Coronary artery (tissue), 2 donors: ENCODE measurements at places on chromosomes 1 and 21.

GRCh38 chr21:15343066-15343465, 278.3 kb upstream of the NRIP1 start:
- no peak for DNase-seq

GRCh38 chr1:26582053-26582835, 52.7 kb downstream of the RPS6KA1 start:
- no peak for DNase-seq

DNA sequence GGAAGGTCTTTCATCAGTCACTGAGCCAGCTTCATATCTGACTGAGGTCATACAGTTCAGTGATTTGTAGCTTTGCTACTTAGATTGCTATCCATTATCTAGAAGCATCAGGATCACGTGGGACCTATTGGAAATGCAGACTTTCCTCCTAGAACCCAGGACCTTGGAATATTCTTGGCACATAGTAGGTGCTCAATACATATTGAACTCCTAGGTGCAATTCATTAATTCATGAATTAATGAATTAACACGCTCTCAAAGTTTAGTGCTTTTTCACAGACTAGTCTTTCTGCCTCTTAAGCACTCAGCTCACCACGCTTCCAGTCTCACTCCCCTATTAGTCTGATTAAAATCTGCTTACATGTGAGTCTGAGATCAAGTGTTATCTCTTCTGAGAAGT, 12.1 kb downstream of the METTL18 start:
- no peak for DNase-seq

DNA sequence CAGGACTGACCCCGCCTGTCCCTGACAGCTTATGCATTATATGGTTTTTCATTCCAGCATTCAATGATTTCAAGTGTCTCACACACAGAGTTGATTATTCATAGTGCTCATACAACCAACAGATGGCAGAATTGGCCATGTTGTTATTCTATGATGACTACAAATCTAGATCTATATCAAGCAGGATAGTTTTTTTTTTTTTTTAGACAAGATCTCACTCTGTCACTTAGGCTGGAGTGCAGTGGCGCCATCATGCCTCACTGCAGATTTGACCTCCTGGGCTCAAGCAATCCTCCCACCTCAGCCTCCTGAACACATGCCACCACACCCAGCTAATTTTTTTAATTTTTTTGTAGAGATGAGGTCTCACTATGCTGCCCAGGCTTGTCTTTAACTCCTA, 40.1 kb upstream of the LRRC8D start:
- no peak for DNase-seq

DNA sequence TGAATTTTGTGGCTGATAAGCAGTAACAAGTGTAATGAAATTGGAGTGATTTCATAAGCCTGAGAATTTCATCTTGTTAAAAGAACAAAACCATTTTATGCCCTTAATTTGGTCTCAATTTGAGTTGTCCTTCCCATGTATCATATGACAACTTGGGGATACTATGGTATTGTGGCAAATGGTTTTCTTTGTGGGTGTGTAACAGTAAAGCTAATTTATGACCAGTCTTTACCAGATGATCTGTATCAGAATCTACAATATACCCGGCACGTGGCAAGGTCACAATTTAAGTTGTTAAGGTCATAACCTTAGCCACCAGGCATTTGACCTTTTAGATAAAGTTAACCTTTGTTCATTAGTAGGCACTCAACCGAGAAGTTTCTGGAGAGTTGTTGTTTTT, 9.1 kb downstream of the NFIA start:
- no peak for DNase-seq

DNA sequence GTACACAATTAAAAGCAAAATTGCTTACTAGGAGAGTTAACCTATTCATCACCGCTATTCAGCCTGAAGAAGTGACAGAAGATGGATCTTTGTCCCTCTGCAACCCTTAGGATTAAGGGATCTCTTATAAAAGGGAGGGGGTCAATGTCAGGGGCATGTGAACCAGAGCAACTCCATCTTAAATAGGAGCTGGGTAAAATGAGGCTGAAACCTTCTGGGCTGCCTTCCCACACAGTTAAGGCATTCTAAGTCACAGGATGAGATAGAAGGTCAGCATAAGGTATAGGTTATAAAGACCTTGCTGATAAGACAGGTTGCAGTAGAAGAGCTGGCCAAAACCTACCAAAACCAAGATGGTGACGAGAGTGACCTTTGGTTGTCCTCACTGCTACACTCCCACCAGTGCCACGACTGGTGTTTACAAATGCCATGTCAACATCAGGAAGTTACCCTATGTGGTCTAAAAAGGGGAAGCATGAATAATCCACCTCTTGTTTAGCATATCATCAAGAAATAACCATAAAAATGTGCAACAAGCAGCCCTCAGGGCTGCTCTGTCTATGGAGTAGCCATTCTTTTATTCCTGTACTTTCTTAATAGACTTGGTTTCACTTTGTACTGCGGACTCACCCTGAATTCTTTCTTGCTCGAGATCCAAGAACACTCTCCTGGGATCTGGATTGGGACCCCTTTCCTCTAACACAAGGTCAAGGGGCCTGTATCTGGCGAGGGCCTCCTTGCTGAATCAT, 35.3 kb upstream of the NEK2 start:
- no peak for DNase-seq

GRCh38 chr21:45322960-45323461, 35.3 kb upstream of the POFUT2 start:
- peak; percentile 93 for DNase-seq

DNA sequence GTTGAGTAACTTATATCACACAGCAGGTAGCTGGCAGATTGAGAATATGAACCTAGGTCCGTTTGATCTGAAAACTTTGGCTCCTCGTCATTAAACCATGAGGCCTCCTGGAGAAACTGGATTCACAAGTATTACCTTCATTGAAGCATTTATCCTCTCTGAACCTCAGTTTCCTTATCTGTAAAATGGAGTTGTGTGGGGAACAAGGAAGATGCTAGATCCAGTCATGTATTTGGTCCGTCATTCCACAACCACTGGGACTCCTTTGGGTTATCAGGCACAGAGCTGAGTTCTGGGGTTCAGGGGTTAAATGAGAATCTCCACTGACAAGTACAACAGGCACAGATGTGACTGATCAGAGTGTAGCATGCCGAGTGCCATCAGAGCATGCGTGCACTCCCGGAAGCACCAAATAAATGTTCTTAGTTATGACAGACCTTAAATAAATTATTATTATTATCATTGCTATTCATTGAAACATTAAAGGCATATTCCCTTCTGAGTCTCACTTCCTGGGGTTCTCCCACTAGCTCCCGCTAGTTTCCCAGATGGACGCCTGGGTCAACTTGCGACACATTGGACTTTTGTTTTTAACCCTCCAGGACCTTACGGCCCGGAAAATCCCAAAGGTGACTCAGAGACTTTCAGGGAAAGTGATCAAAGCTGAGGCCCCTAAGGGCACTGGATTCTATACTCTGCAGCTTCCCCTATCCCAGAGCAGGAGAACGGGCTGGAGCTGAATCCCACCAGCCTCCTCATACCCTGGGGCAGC, 130.6 kb downstream of the PLPP3 start:
- no peak for DNase-seq

DNA sequence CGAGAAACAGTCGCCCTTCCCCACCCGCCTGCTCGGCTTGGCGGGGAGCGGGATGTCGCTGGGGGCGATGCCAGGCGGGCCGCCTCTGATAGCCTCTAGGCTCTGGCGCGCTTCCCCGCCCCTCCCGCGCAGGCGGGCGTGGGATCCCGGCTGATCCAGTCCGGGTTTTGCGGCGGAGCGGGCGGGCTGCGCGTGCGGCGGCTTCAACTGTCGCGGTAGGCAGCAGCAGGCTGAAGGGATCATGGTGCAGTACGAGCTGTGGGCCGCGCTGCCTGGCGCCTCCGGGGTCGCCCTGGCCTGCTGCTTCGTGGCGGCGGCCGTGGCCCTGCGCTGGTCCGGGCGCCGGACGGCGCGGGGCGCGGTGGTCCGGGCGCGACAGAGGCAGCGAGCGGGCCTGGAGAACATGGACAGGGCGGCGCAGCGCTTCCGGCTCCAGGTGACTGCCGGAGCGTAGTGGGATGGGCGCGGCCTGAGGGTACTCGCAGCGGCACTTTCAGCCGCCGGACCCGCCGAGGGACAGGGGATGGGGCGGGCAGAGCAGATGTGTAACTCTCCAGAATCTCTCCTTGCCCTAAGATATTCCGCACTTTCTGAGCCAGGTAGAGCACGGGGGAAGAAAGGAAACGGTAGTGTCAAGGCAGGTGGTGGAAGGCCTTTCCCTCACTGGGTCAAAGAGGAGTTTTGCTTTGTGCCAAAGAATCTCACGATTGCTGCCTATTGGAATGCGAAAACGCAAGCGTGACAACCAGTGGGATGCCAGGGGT, at the start of gene FAAH:
Gene FAAH (plus strand): TSS at position 210 of the 764 bp plus-strand sequence. CDS start 32 bp downstream, at position 242.
- no peak for DNase-seq

DNA sequence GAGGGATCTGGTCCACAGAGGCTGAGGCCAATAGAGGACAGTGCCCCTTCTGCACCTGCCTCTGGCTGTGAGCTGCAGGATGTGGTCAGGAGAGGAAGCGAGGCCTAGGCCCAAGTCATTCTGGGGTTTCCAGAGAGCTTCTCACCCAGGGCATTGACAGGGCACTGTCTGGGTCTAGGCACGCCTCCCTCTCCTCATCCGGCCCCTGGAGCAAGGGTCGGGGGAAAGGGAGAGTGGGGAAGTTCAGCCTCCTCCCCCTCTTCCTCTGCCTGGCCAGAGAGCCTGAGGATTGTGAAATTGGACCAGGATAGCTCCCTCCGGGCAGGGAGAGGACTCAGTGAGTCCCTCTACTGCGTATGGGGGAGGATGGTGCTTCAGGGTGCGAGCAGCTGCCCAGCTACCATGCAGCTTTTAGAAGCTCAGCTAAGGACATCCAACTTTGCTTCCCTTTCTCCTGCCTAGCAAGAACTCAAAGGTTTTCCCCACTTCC, 6.3 kb upstream of the INAVA start:
- DNase-seq: no peak

- DNase-seq: no peak
Measured at GRCh38 chr21:39094847-39095579, 88.2 kb downstream of the PSMG1 start.

- no peak for DNase-seq
Measured at GRCh38 chr1:194295685-194296084, 1109.3 kb upstream of the B3GALT2 start.

- DNase-seq: no peak
Measured at GRCh38 chr1:9087411-9088125, 18.1 kb upstream of the SLC2A5 start.

GRCh38 chr1:171563675-171564074, 58.4 kb upstream of the MYOCOS start:
- DNase-seq: no peak

DNA sequence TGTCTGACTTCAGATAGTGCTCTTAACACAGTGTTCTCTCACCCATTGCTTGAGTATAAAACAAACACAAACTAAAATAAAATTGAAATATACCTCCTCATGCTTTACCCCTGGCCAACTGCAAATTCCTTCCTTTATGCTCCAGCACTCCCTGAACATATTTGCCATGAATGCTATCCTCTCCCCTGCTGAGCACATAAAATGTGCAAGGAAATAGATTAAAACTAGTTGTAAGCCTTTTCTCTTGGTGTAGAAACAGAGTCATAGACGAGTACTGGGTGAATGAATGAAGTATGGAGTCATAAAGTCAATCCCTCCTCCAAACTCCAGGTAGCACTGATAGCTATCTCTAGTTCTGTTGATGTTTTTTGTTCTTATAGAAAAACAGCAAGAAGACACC, 2.6 kb downstream of the GPR161 start:
- DNase-seq: no peak

- no peak for DNase-seq
Measured at GRCh38 chr1:63537940-63538339, 14.6 kb downstream of the EFCAB7 start.
